COR-L47 (cell line): ENCODE measurements at places on chromosomes 11 and 22.

DNA sequence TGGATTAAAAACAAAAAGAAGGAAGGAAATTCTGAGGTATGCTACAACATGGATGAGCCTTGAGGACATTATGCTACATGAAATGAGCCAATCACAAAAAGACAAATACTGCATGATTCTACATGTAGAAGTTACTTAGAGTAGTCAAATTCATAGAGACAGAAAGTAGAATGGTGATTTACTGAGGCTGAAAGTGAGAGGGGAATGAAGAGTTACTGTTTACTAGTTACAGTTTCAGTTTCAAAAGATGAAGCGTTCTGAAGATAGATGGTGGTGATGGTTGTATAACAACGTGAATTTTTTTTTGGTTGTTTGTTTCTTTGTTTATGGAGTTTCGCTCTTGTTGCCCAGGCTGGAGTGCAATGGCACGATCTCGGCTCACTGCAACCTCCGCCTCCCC is 9.5 kb downstream of the OR5P2 start:
- DNase-seq = no peak

DNA sequence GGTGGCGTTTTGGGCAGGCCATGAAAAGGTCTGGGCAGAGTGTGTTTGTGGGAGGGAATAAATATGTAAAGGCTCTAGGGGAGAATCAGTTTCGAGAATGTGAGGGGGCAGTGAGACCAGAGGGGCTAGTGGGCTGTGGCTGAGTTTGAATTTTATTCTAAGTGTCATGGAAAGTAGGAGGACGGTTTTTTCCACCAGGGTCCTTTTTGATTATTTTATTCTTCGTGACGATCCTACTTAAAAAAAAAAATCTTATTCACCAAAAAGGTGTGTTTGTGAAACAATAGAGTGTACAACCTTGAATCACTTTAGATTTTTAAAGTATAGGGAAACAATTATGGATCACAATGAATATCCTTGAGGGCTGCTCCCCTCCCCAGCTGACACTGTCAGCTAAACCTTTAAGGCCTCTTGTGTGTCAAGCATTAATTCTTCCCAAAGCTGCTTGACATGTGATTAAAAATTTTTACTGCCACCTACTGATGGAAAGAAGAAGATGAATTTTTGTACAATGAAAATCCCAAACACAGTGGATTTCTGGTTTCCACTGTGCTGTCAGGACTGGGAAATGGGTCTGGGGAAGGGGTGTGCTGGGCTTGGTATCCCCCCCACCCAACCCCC is 107.5 kb upstream of the OR4B1 start:
- peak; percentile 46 for DNase-seq

GRCh38 chr11:17821648-17822400 is 87.2 kb downstream of the KCNC1 start:
- no peak for DNase-seq

DNA sequence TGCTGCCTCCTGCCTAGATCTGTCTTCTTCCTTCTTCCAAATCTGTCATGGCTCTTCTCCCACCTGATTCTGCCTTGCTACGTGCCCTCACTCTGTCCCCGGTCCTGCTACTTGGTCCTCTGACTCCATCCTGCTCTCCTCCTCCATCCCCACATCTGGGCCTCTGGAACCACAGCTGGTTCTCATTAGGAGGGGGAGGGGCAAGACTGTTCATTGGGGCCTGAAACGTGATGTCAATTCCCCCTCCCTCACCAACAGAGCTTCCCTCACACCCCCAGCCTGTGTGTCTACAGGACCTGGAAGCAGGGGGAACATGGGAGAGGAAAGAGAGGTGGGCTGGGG is 9.1 kb downstream of the DCHS1 start:
- DNase-seq = no peak

GRCh38 chr22:48102581-48102980 is 1340.1 kb downstream of the TBC1D22A start:
- DNase-seq = no peak

- no peak for DNase-seq
These were observed 6.2 kb downstream of the TUB start for GRCh38 chr11:8087185-8087584.

GRCh38 chr11:64373598-64373974 is 14.6 kb downstream of the RPS6KA4 start:
- no peak for DNase-seq

GRCh38 chr11:130672911-130673310 is 224.5 kb downstream of the ADAMTS15 start:
- peak; percentile 4 for DNase-seq

DNA sequence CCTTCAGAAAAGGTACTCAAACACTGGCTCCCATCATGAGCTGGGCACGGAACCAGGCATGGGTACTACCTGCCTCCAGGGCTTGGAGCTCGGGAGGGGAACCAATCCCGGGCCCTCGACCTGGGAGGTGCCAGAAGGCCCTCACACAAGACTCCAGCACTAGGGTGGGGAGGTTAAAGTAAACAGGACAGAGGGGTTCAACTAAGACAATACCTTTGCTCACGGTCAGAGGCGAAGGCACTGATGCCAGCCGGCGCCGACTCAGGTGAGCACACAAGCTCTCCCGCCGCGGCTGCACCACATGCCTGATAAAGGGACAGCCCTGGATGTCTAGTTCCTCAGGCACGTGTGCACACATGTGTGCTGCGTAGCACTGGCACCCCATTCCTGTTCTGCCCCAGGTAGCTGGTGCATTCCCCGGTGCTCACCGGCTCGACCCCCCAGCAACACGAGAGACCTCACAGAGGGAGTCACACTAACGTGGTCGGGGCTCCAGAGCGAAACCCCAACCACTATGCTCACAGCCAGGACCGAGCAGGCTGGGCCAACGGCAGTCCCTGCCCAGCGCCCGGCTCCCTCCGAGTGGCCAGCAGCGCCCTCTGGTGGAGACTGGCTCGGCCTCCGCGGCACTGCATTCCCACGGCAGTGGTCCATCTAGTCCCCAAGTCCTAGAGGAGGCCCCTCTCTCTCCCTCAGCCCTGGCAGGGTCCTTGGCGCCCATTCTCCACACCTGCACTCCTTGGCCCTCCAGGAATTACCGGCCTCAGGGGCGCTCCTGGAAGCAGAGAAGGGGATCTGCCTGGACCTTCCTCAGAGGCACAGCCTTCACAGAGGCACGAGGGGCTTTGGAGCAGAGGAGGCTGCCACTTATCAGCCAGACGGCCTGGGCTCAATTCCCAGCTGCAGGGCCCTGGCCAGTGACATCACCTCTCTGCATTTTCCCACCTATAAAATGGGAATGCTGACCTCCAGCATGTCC is 28.8 kb upstream of the MOB2 start:
- DNase-seq = peak; percentile 62

- no peak for DNase-seq
These were observed 123.7 kb upstream of the CCDC90B start for GRCh38 chr11:83409891-83410290.
